ENCODE measurements at places on chromosomes 2 and 18.

- DNase-seq = no peak
These were observed 156.6 kb upstream of the ACVR2A start for GRCh38 chr2:147688242-147688641.

DNA sequence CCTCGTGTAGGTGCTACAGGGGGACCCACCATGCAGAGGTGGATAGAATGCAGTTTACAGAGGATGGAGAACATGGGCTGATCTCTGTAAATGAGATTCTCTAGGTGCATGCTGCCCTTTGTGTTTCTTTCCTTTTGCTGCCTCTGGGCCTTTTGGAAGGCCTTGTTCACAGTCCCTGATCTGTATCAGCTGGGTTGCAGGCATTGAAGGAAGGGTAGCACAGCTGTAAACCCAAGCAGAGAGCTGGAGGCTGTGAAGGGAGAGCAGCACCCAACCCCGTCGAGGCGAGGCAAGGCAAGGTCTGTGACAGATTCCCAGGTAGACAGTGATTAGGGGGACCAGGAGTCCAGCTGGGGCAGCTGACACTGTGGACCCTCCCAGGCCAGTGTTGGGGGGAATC is 56.1 kb upstream of the SOS1 start:
- DNase-seq = no peak

GRCh38 chr2:43370146-43370545 is 143.7 kb upstream of the ZFP36L2 start:
- no peak for DNase-seq

DNA sequence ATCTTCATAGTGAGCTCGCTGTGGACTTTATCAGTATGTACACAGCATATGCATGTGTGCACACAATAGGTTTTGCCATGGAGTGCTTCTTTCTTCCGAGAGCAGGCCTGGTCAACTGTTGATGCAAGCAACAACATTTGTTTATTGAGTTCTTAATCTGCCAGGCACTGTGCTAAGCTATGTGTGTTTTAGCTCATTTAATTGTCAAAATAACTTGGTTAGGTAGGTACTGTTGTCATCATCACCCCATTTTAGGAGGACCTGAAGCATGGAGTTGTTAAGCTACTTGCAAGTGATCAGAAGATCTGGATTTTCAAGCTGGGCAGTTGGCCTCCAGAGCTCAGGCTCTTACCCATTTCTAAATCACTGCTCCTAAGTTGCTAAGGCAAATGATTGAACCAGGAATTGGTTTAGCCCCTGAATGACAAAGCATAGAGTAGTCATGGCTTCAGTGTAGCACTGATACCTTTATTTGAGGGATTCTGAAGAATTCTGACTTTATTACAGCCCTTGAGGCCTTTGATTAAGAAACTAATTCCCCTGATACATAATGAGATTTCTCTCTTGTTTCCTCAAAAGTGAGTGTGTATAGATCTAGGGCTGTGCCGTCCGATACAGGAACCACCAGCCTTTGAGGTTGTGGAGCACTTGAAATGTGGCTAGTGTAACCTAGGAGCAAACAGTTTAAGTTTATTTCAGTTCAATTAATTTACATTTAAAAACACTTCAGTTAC is 132.9 kb downstream of the FMNL2 start:
- no peak for DNase-seq

GRCh38 chr2:23209059-23209458 is 175.9 kb upstream of the KLHL29 start:
- no peak for DNase-seq

DNA sequence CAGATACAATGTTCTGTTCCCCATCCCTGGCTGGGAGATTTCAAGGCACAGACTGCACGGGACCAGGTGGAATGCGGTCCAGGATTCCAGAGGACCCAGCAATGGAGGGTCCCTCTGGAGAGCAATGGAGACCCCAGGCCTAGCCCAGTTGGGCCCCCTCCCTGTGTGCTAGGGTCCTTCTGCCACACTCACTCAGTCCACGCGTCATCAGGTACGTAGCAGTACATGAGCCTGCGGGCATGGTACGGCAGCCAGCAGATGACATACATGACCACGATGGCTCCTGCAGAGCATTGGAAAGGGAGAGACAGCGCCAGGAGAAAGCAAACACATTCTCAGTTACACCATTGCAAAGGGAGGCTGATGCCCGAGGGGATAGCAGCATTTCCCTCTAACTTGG is 10.1 kb downstream of the NTSR2 start:
- no peak for DNase-seq

- DNase-seq = no peak
These were observed 1096.8 kb upstream of the GYPC start for GRCh38 chr2:125559186-125559585.

DNA sequence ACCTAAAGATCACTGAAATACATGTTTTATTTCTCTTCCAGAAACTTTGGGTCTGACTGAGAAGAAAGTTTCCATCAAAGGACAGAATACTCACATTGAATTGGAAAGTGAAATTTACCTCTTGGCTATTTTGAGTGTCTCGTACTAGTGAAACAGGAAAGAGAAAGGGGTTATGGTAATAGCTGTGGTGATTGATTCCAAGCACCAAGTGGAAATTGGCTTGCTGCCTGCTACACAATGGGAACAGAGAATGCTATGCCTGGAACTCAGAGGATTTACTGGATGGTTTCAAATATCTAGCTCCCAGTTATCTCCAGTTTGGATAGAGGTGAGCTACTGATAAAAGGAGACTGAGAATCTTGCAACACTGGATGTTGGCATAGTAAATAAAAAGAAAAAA is 492.8 kb upstream of the FSIP2 start:
- DNase-seq = no peak

DNA sequence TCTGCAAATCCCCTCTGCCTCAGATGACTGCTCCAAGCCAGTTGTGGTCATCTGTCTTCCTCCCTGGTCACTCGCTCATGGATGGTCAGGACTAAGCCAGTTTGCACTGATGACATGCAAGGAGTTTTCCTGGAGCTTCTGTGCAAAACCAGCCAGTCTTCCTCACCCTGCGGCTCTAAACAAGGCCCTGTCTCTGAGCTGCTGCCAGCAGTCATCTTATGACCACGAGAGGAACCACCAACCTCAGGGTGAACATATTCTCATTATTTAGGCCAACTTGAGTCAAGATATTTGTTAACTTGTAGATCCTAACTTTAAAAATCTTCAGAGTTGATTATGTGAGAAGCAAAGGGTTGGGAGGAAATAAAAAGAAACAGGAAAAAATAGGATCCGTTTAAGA is 119.9 kb upstream of the CAB39 start:
- no peak for DNase-seq

GRCh38 chr2:50753234-50753633 is 278.7 kb downstream of the NRXN1 start:
- DNase-seq = no peak

DNA sequence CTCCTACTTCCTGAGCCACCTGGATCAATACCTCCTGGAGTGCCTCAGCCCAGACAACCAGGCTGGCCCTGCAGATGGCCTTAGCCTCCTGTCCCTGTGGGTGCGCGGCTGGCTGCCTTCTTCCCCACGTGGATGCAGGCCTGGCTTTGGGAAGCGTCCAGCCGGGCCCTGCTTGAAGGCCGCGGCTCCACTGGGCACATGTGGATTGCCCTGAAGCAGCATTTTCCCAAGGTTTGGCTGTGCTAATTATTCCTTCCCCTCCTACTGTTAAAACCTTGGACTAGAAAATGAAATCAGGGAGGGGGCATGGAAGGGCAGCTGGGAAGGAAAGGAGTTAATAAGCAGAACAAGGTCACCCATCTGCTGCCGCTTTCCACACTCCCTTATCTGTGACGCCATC is 143.0 kb upstream of the GATA6 start:
- DNase-seq = no peak

GRCh38 chr2:162591403-162592083 is 247.0 kb downstream of the KCNH7 start:
- DNase-seq = no peak

- DNase-seq = no peak
These were observed 91.5 kb upstream of the NRP2 start for GRCh38 chr2:205590759-205591158.

DNA sequence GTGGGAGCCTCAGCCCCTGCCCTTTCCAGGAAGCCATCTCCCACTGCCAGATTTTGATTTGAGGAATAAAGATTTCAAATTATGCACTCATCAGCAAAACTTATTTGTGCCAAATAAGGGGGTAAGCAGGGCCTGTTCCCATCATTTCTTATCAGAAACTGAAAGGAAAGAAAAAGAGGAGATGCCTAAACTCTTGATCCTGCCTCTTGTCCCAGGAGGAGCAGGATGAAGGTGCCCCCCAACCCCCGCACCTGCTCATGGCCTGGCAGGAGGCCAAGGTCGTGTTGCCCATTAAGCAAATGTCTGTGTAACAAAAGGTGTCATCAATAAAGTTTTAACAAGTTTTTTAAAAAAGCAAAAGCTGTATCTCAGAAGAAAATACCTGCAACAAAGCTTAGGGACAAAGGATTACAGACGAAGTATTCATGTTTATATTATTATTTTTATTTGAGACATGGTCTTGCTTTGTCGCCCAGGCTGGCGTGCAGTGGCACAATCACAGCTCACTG is 80.0 kb downstream of the INPP5D start:
- DNase-seq = no peak

DNA sequence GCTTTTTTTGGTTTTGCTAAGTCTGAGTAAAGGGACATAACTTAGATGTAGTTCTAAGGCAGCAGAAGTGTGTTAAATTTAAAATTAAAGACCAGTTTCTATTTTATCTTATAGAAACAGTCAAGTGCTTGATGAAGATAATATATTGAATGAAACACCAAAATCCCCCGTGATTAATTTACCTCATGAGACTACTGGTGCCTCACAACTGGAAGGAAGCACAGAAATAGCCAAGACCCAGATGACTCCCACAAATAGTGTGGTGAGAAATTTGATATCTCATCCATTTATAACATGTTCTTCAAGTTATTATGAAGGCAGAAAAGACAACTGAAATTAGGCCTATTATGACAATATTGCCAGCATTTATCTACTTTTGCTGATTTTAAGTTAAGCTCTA is 45.6 kb downstream of the APLF start:
- DNase-seq = no peak

DNA sequence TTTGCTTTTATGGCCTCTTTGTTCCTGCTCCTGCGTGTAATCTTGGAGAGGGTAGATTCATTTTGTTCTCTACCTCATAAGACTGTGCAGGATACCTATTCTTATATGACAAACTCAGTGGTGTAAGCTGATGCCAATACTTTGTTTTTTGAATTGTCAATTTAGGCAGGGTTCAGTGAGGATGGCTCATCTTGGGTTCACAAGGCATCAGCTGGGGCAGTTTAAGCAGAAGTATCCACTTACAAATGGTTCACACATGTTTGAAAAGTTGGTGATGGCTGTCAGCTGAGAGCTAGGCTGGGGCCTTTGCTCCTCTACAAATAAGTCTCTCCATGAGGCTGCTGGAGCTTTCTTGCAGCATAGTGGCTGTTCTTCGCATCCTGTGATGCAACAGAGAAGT is 920.6 kb upstream of the PIK3C3 start:
- DNase-seq = no peak

DNA sequence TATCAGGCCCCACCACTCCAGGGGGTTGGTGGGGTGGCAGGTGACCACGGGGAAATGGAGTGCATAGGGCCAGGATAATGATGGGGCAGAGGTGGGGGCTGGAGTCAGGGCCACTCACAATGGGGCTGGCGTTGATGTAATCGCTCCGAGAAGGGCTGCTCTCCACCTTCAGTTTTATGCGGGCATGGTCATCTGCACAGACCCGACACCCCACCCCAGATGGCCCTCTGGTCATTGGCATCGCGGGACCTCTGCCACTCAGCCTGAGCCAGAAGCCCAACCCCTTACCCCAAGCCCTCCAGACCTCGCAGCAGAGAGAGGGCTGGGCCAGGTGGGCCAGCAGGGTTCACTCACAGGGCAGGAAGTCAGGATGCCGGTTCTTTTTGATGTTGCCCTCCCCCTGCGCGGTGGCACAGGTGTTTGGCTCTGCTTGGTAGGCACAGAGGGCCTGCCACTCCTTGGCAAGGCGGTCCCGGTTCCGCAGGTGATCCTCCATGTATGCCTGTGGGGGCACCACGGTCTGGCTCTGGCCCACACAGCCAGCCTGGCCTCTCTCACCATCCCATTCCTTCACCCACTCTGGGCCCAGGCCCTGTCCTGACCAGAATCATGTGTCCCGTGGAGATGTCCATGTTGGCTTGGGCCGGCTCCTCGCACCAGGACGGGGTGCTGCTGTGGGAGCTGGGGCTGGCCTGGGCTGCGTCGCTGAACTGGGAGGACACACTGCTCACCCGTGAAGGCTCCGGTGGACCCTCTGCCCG is 12.4 kb downstream of the PTPRN start:
- DNase-seq = no peak

- DNase-seq = no peak
These were observed 102.7 kb downstream of the SLC25A12 start for GRCh38 chr2:171791361-171791760.

GRCh38 chr18:10500038-10500437 is 25.8 kb upstream of the NAPG start:
- DNase-seq = no peak

GRCh38 chr2:221129657-221130056 is 442.4 kb downstream of the EPHA4 start:
- no peak for DNase-seq

Data from stimulated activated CD4-positive, alpha-beta T cell treated with anti-CD3 and anti-CD28 coated beads, TNF-alpha, amount 100 ng/mL, for 1 hour (primary cell).